Stimulated activated CD8-positive, alpha-beta memory T cell treated with anti-CD3 and anti-CD28 coated beads, Interleukin-15, amount 100 ng/mL, for 4 hours (primary cell): ENCODE measurements at places on chromosomes 16 and 17.

GRCh38 chr16:29877266-29877961 is 14.4 kb upstream of the CDIPT start:
- no peak for DNase-seq

DNA sequence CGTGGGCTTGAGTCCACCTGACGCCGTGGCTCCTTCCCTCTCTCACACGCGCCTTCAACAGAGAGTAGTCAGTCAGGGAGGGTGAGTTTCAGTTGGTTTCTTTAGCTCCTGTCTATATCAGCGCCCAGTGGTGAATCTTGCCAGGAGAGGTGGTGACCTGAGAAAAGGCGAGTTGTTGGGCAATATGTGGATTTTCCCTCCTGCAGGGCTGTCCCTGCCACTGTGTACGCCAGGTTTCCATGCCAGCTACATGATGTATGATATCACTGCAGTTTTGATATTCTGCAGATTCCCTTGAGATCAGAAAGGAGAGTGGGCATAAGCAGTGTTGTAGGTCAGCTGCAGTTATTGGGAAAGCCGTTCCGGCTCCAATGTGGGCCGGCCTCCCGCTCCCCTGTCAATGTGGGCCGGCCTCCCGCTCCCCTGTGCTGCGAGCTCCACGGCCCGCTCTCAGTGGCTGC is 31.4 kb downstream of the BANP start:
- DNase-seq: no peak

DNA sequence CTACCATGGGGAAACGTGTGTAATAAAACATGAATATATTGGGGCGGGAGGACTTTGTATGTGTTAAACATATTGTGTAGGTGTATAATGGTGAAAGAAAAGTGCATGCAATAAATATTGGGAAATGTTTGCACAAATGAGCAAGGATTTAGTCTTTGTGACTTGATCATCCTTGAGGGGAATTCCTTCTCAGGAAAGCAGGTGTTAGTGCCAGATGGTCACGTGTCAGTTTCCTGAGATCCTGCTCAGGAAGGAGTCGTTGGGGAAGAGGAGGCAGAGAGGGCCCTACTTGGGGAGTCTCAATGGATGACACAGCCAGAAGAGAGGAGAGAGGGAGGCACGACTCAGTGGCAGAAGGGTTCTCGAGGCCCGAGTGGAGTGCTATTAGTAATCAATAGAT is 53.2 kb downstream of the MSI2 start:
- DNase-seq: no peak

GRCh38 chr17:17358866-17359265 is 55.7 kb downstream of the NT5M start:
- DNase-seq: no peak

- DNase-seq: no peak
Measured at GRCh38 chr16:82888591-82889001, 261.8 kb downstream of the CDH13 start.

DNA sequence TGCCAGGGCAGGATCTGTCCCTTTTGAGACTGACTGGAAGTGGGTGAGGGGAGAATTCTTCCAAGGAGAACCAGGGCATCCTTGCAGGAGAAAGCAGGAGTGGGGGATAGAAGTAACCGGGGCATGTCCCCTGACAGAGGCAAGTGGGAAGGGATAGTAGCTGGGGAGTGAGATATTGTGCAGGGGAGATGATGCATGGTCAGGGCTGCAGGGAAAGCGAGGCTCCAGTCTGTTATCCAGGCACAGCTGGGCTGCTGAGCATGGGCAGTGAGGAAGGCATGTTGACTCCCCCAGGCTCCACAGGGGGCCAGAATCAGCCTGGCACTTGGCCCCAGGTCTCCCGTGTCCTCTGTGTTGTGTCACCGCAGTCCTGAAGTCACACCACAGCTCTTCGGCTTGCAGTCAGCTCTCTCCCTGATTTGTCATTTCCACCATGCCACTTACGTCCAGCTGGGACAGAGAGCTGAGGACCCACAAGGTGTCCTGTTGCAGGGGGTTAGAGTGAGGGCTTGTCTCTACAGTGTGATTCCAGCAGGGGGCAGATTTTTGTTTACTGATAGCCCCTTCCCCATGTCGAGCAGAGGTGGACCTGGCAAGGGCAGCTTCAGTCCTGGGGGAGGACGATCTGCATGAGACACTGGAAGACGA is 40.9 kb downstream of the B9D1 start:
- no peak for DNase-seq

DNA sequence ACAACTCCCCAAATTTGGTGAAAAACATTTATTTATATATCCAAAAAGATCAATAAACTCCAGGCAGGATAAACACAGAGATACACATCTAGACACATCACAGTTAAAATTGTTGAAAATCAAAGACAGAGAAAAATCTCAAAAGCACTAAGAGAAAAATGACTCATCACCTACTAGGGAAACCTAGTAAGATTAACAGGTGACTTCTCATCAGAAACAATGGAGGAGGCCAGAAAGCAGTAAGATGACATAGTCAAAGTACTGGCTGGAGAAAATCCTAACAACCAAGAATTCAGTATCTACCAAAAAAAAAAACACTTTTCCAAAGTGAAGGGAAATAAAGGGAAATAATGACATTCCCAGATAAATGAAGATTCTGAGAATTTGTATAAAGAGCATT is 33.8 kb downstream of the ULK2 start:
- DNase-seq: no peak

DNA sequence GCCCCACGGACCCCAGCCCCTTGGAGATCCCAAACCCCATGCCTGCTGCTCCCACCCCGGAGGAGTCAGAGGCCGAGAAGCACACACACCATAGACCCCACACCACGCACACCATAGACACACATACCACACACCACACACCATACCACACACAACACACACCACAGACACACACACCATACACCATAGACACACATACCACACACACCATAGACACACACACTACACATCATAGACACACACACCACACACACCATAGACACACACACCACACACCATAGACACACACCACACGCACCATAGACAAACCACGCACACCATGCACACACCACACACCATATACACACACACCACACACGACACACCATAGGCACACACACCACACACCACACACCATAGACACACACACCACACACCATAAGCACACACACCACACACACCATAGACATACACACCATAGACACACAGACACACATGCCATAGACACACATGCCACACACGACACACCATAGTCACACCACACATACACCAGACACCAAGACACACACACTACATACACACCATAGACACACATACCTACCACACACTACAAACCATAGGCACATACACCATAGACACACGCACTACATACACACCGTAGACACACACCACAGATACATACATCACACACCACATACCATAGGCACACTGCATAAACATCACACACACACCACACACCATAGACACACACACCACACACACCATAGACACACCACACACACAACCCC is 11.3 kb downstream of the TBC1D16 start:
- no peak for DNase-seq

- DNase-seq: no peak
Measured at GRCh38 chr17:17776889-17777288, 59.9 kb downstream of the SREBF1 start.

DNA sequence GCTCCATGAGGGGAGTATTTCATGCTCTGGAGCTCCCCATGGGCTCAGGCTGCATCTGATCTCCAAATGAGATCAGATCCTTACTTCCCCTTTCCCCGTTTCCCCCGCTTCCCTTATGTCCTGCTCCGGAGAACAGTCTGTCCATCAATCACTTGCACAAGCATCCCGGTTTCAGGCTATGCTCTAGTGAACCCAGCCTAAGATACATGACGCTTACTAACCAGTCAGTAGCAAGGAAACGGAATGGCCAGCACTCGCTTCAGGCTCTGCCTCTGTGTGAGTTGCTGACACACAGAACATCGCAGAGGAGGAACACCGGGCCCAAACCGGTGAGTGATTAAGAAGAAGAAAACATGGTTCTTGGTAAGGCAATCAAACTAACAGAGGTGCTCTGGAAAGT is 9.4 kb upstream of the ATP5MC1 start:
- DNase-seq: no peak

- no peak for DNase-seq
Measured at GRCh38 chr16:90046971-90047713, 27.9 kb upstream of the DBNDD1 start.

- no peak for DNase-seq
Measured at GRCh38 chr17:20203761-20204263, 194.7 kb downstream of the SPECC1 start.

DNA sequence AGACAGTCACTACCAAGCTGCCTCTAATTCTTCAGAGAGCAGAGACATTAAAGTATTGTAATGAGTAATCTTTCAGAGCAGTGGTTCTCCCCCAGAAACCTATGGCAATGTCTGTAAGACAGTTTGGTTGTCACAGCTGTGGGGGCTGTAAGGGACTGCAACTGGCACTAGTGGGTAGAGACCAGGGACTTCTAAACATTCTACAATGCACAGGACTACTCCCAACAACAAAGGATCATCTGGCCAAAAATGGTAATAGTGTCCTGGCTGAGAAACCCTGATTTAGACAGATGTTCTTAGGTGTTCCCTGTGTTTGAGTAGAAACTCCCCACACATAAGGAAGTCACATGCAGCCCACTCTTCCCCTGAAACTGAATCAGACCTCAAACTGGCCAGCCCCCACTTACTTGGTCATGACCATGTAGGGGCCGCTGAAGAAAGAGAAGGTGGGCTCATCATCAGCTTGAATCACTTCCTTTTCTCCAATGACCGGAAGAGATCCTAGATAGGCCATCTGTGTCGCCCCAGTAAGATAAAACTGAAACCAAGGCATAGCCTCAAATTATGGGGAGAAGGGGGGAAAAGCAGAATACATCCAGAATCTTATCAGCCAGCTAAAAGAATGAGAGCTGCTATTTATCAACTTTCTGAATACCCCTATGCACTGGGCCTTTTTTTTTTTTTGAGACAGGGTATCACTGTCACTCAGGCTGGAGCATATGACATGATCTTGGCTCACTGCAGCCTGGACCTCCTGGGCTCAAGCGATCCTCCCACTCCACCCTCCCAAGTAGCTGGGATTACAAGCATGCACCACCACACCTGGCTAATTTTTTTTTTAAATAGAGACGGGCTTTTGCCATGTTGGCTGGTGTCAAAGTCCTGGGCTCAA is 75.8 kb downstream of the TEX14 start:
- no peak for DNase-seq

DNA sequence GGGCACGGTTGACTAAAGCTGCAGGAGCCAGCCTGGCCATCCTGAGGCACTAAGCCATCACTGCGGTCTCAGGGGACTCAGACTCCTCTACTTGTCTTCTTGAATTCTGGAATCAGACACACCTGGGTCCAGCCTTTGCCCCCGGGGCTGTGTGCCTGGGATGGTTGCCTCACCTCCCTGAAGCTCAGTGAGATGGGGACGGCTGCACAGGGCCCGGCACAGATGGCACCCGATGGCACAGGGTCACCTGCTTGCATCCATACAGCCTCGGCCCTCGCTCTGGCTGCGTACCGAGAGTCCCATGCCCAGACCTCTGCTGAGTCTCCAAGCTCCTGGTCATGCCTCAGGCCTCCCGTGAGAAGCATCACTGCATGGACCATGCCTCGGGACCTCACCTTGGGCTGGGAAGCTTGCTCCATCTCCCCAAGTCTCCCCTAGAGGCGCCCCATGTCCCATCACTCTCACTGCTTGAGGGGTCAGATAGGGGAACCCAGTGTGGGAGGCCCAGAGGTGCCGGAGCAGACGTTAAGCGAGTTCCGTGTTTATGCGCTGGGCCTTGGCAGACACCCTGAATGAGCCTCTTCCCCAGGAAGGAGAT is 316.3 kb downstream of the SEC14L1 start:
- DNase-seq: no peak

- no peak for DNase-seq
Measured at GRCh38 chr17:42673266-42673884, 3.4 kb downstream of the PLEKHH3 start.

GRCh38 chr17:75013092-75013559 is 656 bp downstream of the MRPL58 start:
- no peak for DNase-seq

DNA sequence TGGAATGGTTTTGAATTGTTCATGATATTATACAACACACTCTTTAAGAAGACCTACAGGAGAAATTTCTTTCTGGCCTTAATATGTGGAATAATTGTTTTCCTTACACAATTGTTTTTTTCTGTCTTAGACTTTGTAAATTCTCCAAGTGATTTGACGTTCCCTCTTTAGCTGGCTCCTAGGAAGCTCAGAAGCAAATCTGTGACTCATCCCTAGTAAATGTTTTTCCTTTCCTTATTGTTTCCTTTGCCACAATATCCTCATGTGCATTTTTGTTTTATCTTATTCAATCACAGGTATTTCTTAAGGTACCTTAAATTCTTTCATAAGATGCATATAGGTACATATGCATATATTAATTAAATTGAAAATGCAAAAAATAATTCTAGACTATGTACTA is 13.5 kb downstream of the KIAA0753 start:
- DNase-seq: no peak

DNA sequence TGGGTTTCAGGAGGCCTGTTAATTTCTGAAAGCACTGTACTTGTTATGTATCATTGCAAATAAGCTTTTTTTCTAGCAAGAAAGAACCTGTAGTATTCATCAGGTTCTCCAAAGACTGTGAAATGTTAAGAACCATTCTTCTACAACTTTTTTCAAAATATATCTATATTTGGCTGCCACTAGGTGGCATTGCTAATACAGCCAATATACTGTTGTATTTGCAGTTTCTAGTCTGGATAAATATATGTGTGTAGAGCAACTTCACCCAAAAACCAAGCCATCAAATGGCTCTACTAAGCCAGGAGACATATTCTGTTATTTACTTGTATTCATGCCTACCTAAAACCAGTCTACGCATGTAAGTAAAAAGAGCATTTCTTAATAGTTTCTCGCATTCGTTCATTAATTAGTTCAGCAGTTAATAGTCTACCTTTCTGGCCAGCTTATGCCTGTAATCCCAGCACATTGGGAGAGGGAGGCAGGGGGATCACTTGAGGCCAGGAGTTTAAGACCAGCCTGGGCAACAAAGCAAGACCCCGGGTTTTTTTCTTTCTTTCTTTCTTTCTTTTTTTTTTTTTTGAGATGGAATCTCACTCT is 39.5 kb downstream of the VMP1 start:
- no peak for DNase-seq

- DNase-seq: no peak
Measured at GRCh38 chr17:28725660-28726225, 290 bp downstream of the TLCD1 start.

GRCh38 chr16:89696670-89697128 is 4.8 kb downstream of the SPATA2L start:
- no peak for DNase-seq

- no peak for DNase-seq
Measured at GRCh38 chr17:80986816-80987475, 4.7 kb upstream of the CHMP6 start.

GRCh38 chr17:41692722-41693521 is 4.2 kb downstream of the EIF1 start:
- no peak for DNase-seq
